ENCODE measurements at places on chromosomes 2 and 18.

GRCh38 chr2:157056200-157056676 is 201.3 kb upstream of the GALNT5 start:
- peak; percentile 52 for DNase-seq

DNA sequence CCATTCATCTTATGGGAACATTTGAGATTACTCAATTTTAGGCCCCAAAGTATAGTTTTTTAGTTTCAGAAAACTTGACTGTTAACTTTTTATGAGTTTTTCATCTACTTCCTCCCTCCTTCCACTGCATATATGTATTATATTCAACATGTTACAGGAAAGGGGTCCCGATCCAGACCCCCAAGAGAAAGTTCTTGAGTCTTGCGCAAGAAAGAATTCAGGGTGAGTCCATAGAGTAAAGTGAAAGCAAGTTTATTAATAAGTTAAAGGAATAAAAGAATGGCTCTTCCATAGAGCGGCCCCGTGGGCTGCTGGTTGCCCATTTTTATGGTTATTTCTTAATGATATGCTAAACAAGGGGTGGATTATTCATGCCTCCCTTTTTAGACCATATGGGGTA is 172.6 kb downstream of the MCFD2 start:
- no peak for DNase-seq

DNA sequence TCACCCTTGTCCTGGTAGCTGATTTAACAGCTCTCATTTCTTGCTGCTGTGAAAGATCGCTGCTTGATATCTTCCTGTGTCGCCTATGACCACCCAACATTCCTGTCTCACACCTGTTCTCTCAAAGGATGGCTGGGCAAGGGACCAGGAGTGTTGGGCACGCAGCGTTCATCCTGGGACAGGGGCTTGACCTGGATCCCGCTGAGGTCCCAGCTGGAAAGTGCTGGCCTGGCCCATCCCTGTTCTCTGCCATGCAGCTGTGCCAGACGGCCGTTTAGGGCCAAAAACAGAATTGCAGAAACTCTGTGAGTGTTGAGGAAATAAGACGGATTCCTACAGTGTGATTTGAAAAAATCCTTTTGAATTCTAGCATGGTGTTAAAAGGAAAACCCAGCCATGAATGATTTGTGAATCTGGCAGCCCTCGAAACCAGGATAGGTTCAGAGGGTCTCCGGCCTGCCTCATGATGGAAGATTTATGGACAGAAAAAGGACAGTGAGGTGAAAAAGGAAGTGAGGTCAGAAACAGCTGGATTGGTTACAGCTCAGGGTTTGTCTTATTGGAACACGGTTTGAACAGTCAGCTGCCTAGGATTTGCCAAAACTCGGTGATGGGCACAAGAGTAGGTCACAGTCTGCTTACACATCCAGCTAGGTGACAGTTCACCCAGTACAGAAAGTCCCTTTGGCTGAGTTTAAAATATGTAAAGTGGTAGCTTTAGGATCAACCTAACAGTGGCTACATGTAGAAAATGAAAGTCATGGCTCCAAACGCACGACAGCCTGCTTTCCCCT is 164.8 kb downstream of the DCDC2C start:
- no peak for DNase-seq

- no peak for DNase-seq
These were observed 1.8 kb upstream of the KLHL41 start for GRCh38 chr2:169507698-169508097.

- no peak for DNase-seq
These were observed 156.6 kb upstream of the ID2 start for GRCh38 chr2:8525236-8525581.

GRCh38 chr18:39799006-39799405 is 2156.0 kb upstream of the PIK3C3 start:
- DNase-seq: peak; percentile 21

DNA sequence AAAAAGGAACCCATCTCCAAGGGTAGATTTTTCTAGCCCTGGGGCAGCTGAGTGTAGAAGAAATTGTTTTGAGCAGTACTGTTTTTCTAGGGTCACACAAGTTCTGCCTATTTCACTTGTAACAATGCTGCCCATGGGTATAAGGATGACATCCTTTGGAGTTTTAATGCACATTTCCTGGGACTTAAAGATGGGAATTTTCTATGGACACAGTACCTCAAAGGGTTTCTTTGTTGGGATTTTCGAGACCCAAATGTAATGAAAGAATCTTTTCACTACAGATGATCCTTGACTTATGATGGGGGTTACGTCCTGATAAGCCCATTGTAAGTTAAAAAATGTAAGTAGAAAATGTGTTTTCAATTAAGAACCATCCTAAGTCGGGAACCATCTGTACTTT is 31.8 kb downstream of the CDC42EP3 start:
- DNase-seq: no peak

DNA sequence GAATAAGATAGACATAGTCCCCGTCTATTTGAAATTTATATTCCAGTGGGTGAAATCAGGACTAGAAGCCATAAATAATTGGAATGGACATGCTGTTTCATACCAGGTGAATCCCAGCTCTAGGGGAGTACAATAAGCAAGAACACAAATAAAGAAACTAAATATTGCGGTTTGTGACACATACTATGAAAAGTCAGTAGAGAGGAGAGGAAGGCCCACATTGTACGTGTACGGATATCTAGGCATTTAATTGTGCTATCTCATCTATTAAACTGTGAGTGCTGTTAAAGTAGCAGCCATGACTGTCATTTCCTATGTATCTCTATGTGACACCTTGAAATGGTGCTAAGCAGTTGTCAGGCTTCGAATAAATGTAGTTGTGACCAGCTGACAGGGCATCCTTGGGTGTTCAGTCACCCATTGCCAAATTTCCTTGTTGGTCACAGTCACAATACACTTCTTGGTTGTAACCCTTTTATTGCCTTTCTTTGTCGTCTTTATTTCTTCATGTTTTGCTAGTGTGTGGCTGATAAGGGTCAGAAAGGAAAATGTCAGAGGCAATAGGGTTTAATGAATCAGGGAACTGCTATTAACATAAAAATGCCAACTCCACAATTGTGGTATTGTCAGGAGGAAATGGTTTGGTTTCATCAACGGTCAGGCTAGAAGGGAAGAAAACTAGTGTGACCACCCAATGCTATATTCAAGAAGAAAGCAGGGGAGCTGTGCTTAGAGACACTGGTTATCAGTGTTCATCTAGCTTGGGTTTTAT is 31.5 kb downstream of the CPO start:
- no peak for DNase-seq

DNA sequence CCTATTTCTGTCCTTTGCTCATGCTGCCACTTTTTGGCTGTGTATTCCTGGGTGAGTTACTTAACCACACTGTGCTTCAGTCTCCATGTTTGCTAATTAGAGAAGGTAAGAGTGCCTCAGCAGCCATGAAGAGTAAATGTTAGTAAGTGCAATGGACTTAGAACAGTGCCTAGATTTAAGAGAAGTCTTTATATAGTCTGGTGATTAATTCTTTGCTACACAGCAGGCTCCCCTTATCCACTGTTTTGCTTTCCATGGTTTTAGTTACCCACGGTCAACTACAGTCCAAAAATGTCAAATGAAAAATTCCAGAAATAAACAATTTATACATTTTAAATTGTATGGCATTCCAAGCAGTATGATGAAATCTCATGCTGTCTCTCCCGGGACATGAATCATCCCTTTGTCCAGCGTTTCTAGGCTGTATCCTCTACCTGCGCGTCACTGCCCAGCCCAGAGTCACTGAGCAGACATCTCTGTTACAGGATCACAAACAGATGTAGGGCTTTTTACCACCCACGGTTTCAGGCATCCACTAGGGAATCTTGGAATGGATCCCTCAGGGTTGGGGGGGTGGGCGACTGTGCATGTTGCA is 91.0 kb downstream of the CTIF start:
- peak; percentile 93 for DNase-seq

- DNase-seq: no peak
These were observed 50.7 kb upstream of the ARL5A start for GRCh38 chr2:151878655-151879563.

DNA sequence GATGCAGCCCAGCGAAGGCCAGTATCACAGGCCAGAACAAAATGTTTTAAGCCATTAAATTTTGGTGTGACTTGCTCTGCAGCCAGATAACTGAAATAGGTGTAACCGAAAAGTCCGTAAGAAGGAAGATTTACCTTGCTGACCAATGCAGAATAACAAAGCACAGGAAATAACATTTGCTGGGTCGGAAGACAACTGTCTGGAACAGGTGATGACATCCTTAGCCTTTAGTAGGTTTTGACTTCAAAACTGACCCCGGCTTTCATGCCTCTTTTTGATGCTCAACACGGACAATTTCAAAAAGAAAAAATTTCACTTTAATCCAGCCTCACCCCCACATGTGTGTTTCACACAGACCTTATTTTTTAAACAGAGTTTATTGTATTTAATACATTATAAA is 93.7 kb downstream of the KCTD1 start:
- no peak for DNase-seq

- DNase-seq: peak; percentile 44
These were observed 448 bp downstream of the YPEL5 start for GRCh38 chr2:30147196-30147714.

DNA sequence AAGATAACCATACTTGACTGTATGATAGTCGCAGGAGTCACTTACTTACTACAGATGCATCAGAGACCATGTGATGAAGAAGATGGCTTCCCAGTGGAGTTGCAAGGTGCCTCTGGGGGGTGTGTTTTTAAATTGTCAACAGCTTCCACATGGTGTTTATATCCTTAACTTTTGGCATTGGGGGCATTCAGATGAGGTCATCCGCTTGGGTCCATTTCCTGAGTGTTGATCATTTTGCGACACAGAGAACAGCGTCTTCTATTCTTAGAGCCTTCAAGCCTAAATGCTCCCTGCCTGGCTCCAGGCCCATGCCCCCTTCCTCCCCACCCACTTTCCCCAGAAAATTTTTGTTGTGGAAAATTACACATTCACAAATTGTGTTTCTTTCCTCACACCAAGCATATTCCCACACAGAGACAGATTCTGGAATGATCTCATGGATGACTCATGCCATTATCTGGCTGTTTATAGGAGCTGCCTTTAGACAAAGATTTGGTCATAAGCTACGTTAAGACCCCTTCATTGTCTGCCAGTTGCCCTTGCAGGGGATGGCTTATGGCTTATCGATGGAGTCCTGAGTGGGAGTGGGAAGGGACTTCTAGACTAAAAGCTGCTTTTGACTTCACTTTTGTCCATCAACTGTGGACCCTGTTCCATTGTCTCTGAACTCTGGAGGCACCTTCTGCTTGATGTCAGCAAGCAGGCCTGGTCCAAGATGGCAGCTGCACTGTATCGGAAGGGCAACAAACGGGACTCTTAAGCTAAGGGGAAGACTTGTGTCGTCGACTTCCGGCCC is 91.8 kb downstream of the CABLES1 start:
- peak; percentile 57 for DNase-seq

DNA sequence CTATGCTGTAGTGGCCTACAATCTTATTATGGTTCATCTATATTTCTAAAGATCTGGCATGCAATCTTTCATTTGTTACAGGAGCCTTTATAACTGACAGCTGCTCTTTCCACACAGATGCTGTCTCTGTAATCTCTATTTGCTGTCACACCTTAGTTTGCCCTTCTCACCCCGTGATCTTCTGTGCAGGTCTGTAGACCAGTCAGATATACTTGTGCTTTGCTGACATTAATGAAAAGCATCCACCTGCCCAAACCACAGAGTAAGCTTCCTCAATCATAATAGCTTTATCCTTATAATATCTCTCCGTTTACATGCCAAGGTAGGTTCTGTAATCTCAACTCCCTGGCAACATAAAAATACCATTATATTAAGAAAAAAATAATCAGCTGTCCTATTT is 122.4 kb downstream of the GRB14 start:
- no peak for DNase-seq

- DNase-seq: no peak
These were observed 22.4 kb downstream of the TMEM37 start for GRCh38 chr2:119453972-119454593.

- DNase-seq: no peak
These were observed 7.4 kb downstream of the SKOR2 start for GRCh38 chr18:47244086-47244485.

DNA sequence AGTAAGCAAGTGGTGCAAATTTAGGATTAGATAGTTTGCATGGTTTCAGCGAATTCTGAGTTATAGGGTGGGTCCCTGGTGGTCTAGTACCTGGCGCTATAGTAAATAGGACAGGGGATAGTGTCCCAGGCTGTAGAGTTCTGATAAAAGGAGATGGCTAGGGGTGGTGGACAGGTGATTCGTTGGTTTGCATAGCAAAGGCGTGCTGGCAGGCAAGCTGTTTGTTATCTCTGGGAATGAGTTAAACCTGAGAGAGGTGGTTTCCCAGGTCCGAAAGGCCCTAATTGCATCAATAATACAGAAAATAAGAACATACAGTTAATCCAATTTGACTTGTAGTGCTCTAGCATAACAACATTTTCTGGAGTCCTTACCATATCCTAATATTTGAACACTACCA is 6.9 kb upstream of the ZDBF2 start:
- no peak for DNase-seq

DNA sequence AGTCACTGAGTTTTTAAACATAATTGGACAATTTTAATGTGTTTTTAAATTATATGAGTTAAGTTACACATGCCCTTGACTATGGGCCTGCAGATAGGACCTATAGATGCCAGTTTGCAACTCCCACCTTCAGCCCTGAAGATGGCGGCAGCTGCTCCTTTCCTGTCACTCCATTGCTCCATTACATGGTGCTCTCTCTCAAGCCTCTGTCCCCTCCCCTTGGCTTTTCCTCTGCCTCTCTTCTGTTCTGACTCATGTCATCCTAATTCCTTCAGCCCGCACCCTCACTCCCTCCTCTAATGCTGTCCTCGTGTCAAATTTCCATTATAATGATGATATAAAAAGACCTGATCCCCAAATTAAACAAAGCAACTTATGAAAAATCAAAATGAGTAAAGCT is 133.7 kb upstream of the HNRNPA3 start:
- peak; percentile 29 for DNase-seq

All from AG20443 (cell line).